ENCODE measurements at places on chromosomes 7 and 10.
A peak's percentile ranks its signal among the peaks of the same experiment; 100 is the strongest.

GRCh38 chr10:28836435-28836743, 159.1 kb downstream of the BAMBI start:
- DNase-seq: no peak

- DNase-seq: no peak
These were observed 16.7 kb downstream of the FAM53B start for GRCh38 chr10:124727361-124727960.

DNA sequence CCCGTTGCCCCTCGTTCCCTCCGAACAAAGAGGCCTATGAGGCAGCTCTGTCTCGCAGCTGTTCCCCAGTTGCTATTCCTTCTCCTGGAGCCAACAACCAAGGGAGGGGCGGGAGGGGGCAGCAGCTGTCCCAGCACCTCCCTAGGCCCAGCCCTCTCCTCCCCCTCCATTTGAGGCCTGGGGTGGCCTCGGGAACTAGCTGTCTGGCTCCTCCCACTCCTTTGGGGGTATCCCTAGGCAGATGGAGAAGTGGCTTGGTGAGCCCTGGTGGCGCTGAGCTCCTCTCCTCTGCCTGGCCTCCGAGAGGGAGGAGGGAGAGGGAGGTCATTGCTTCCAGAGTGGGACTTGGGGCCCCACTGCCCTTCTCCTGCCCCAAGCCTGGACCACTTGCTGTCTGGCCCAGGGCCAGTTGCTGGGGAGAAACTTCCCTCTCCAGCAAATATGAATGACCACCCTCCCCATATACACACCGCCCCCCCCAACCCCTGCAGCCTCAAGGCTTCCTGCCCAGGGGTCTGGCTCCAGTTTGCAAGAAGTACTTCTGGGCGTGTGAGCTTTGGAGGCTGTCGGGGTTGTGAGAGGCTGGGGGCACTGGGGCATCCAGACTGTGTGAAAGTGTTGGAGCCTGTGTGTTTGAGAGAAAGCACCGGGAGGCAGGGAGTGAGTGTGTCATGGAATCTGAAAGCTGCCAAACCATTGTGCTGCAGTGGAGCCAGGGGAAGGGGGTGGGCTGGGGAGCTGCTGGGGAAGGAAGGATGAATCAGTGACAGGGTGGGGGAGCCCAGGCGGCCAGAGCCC, 3.1 kb downstream of the FLNC start:
- DNase-seq: peak; percentile 98

GRCh38 chr10:63434866-63435854, 30.6 kb downstream of the JMJD1C start:
- DNase-seq: no peak

DNA sequence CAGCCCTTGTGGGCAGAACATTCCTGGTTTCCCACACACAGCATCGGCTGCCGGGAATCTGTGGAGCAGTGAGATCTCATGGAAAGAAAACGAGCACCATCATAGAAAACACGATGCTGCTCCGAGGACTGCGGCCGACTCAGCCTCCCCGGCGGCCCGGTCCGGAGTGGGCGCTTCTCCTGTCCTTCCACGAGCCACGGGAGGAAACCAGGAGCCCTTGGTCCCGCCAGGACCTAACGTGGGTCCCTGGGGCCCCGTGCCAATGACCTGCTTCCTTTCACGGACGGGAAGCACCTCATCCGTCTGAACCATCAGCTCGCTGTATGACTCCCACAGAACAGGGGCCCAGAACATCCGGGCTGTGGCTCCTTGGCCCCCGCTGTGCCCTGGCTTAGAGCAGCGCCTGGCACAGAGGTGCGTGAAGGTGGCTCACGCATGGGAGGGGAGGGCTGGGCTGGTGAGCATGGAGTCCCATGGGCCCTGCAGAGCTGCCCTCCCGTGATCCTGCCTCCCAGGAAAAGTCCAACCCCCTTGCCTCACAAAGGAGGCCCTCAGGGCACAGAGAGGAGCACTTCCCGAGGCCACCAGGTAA, 280.5 kb downstream of the MAD1L1 start:
- no peak for DNase-seq

- DNase-seq: no peak
These were observed 19.8 kb upstream of the GTF2I start for GRCh38 chr7:74637745-74638144.

GRCh38 chr7:2687338-2687869, 598 bp upstream of the AMZ1 start:
- DNase-seq: no peak

DNA sequence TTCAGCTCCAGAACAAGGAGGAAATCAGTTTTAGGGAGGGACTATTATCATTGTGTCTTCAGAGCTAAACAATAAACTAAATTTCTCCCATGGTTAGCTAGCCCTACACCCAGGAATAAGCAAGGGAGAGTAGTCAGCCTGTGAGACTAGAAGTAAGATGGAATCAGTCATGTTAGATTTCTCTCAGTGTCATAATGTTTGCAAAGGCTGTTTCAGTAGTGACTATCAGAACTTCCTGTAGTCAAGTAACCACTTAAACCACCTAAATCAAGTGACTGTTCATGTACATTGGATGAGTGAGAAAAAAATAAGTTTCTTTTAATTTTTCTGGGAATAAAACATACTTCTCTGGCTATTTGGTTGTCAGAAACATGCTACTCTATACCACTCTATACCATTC, 121.6 kb downstream of the KCND2 start:
- no peak for DNase-seq

DNA sequence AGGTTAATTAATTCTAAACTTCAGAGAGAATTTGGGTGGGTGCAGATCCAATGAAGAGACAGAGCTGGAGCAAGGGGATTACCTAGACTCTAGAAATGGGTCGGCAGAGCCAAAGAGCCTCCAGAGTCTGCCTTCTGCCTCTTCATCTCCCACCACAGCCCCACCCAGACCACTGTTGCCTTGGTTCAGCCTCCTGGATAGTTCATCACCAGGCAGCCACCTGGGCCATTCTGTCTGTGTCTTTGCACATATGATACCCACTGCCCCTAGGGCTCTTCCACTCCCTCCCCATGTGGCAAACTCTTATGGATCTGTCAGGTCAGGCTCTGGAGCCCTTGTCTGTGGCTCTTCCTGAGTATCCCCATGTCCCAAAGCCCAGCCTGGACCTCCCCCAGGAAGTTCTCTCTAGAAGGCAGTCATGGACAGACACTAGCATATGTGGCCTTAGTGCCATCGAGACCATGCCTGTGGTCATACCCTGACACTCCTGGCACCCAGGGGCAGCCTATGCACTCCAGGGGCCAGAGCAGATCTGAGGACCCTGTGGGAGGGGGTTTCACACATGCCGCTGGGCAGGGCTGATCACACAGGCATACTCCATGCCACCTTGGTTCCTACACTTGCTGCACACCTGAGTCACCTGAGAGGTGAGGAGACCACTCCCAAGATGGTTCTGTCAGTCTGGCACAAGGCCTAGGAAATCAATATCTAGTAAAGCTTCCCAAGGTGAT, 41.6 kb downstream of the FRMPD2 start:
- DNase-seq: no peak

DNA sequence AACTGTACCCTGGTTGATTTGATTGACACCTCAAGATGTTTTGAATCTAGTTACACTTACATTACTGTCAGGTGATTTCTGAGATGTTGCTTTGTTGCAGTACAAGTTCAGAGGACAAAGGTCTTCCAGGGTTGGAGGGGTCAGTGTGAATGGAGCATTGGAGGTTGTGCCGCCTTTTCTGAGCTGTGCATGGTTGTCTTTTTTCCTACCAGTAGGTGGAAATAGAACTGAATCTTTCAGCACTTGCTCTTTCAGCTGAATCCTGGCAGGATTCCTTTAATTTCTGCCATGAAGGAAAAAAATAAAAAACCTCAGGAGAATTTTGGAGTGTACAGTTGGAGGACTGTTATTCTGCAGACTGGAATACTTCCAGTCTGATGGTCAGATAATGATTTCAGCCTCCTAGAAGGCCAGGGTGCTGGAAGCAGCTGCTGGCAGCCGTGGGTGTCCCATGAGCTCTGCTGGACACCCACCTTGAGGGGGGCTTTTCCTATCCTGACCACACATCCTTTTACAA, 82.7 kb downstream of the PLCE1 start:
- DNase-seq: peak; percentile 93

DNA sequence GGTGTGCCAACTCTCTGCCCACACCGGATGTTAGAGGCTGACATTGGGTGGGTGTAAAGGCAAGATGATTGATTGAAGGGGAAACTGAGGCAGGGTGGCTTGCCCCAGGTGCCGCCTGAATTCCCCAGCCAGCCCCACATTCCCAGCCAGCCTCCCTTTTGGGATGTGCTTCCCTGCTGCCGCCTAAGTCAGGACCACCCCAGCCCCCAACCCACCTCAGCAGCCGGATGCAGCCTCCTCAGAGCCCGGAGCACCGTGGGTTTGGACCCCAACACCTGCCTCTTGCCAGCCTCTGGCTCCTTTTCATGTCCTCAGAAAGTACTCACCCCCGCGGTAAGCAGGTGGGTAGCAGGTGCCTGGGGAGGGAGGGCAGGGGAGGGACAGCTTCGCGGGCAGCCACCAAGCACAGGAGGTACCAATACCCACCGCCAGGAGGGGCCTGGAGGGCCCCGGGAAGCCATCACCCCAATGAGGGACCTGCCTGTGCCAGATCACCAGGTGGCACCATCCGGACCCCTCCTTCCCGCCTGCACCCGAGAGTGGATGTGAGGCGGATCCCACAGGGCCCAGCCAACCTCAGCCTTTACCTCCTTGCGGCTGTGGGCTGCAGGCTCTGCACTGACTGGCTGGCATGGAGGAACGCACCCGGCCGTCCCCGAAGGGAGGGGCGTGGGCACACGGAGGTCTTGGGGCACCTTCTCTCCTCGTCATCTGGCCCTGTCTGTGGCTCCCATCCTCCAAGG, 60.5 kb downstream of the PWWP2B start:
- no peak for DNase-seq

DNA sequence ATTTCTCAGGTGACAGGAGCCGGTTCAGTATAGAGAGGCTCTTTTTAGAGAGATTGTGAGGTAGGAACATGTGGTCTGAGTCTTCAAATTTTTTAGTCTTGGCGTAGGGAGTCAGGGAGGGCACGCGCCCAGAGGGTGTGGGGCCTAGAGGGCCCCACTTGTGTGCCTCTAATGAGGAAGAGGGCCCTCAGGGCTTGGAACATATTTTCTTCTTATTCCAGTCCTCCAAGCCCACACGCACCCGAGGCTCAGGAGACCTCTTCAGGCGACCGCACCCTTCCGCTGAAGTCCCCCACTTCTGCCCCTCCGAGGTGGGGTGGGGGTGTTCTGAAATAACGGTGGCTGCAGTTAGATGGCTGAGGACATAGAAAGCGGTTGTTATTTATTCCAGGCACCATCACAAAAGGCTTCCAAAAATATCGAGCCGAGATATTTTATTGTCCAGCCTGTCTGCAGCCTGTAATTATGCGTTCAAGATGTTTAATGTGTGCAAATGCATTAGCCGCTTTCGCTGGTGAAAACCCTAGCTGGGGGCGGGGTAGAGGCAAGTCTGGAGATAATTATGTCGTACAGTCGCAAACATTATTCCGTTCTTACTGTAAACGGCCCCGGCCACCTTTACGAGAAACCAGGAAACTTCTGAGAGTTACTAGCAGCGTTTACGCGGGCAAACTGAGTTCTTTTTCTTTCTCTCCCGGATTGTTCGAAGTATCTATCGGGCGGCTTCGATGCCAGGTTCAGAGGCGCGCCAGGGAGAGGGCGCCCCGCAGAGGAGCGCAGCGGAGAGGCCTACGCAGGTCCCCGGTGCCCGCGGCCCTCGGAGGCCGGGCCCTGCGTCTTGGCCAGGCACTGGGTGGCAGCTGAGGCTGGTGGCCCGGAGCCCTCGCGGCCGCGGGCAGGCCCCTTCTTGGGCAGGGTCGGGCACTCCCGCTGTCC, 12.9 kb upstream of the HOXA13 start:
- no peak for DNase-seq

DNA sequence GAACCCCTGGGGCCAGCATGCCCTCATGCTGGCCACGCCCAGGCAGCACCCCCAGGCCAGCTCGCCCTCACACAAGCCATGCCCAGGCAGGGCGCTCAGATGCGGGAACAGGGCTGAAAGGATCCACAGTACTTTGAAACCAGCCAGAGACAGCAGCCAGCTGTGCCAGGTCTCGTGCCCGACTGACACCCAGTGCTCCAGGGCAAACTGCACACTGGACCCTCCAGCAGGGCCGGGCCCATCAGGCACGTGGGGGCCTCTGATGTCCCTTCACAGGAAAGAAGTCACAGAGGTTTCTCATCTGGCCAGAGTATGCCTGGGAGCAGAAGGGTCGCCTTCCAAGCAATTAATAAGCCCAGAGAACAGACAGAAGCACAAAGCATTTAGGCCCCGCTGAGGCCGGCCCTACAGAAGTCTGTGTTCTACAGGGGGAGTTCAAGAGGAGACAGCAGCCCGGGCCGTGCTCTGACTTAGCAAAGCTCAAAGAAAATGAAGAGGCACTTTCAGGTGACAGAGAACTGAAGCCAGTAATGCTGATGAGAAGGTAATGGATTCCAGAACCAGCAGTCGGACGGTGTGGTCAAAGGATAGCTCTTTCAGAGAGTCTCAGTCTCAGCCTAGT, 21.4 kb downstream of the MAD1L1 start:
- DNase-seq: no peak

- DNase-seq: no peak
These were observed 347.7 kb downstream of the POM121L12 start for GRCh38 chr7:53383131-53383530.

DNA sequence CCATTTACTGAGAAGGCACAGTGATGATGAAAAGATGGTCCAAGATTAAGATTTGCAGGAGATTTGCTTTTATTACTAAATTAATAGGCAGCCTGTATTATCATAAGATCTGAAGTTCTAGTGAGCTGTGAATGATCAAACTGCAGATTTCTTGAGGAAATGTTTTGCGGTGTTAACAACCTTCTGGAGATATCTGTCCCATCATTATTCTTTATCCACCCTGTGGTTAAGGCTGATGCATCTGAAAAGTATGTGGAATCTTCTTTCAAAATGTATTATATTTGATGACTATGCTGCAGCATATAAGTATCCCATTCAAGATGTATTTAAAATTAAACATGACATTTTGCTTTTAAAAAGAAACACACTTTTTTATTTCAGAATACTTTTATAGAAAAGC, 150.3 kb downstream of the POLR1F start:
- no peak for DNase-seq

- DNase-seq: no peak
These were observed 51.9 kb upstream of the PRKAR1B start for GRCh38 chr7:778968-779451.

GRCh38 chr7:82122275-82122674, 321.3 kb downstream of the CACNA2D1 start:
- DNase-seq: no peak

- no peak for DNase-seq
These were observed 112.5 kb downstream of the WNT2 start for GRCh38 chr7:117210397-117210796.

DNA sequence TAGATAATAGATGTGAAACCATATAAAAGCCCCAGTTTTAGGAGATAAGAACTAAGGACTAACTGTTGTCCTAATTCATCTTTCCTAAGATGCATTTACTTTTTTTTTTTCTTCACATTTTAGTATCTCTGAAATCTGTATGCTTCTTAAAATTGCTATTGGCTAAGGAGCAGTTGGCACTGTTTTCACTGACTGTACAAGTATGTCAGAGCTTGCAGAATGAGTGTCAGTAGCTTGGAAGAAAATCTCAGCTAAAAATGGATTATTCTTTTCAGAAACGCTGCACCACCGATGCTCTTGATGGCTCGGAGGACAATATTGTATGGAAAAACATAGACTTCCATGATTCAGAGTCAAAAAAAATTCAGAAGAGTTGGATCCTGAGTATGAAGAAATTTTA, 91.1 kb upstream of the DNAJB12 start:
- DNase-seq: no peak
